Activated CD8-positive, alpha-beta memory T cell treated with anti-CD3 and anti-CD28 coated beads for 1 hour (primary cell): ENCODE measurements at places on chromosomes 5 and 9.

DNA sequence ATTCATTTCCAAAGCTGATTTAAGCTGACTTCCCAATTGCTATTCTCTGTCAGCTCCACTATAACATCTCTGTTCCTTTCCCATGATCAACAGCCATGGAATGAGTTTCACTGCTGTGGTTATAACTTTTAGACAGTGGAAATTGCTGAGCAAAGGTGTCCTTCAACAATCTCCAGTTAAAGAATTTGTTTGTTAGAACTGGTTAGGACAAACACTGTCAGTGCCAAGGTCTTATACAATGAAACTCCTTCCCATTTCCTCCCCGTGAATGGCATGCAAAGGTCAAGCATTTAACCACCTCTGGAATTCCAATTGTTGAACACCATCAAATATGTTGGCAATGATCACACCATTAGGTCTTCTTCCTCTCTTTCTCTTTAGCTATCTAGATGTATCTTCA, 45.7 kb upstream of the GHR start:
- no peak for DNase-seq

GRCh38 chr9:87502391-87503221, 4.9 kb downstream of the DAPK1 start:
- no peak for DNase-seq

DNA sequence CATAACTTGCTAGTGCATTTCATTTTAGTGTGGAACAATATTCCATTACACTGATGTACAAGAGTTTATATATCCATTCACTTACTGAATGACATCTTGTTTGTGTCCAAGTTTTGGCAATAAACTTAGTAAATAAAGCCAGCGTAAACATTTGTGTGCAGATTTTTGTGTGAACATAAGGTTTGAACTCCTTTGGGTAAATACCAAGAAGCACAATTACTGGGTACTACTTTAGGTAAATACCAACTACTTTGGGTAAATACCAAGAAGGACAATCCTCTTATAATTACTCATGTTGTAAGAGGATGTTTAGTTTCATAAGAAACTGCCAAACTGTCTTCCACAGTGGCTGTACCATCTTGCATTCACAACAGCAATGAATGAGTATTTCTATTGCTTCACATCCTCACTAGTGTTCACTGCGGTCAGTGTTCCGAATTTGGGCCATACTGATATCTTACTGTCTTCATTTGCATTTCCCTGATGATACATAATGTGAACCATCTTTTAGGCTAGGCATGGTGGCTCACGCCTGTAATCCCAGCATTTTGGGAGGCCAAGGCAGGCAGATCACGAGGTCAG, 2.3 kb upstream of the SYK start:
- DNase-seq: no peak

DNA sequence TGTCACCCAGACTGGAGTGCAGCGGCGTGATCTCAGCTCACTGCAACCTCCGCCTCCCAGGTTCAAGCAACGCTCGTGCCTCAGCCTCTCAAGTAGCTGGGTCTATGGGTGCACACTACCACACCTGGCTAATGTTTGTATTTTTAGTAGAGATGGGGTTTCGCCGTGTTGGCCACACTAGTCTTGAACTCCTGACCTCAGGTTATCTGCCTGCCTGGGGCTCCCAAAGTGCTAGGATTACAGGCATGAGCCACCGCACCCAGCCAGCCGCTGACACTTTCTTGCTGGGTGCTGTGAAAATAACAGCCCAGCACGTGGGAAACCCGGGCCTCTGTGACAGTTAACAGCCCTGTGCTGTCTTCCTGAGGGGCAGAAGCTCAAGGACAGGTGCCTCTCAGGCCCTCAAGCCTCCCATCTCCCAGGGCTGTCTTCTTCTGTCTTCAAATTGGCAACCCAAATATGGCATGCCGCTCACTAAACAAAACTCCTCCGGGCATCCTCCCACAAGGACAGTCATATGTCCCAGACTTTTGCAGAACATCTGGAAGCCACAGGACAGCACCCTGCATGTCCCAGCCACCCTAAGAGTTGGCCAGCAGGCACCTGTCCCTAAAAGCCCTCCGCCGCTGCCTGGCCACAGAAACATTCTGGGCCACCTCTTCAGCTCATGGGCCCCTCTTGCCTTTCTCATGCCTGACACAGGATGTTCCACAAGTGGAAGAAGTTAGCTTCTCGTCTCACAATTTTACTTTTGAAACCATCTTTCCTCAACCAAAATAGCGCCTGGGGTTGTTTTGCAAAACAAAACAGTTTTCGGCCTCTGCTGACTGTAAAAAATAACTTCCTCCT, 233.6 kb downstream of the SYK start:
- no peak for DNase-seq

DNA sequence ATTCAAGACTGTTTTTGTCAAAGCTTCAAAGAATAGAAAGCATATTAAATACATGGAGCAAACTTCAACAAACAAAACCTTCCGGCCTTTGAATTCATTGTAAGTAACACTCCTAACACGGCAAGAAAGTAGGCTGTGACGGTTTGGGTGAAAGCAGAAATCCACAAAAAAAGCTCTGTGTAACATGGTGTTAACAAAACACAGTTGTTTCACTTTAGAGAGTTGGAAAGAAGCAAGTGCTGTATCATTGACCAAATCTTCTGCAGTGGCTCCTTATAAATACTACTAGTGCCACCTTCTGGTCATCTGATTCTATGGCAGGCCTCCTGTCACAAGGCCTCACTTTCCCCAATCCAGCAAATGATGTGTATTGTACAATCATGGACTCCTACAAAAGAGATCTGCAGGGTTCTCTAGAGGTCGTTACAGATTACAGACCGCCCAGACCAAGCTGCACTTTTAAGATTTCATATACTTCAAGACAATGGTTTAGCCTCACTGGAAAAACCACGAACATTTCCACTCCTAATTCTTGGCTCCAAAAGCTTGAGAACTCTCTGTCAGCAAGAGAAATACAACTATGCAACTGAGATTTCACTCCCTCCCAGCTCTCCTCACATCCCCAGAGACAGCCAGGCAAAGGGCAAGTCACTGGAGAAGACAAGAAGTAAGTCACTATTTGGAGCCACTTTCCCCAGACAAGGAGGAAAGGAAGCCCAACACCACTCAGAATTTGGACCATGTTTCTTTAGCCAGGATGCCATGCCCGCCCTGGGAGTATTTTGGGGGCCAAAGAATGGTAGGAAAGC, 196.2 kb downstream of the DTWD2 start:
- DNase-seq: no peak

DNA sequence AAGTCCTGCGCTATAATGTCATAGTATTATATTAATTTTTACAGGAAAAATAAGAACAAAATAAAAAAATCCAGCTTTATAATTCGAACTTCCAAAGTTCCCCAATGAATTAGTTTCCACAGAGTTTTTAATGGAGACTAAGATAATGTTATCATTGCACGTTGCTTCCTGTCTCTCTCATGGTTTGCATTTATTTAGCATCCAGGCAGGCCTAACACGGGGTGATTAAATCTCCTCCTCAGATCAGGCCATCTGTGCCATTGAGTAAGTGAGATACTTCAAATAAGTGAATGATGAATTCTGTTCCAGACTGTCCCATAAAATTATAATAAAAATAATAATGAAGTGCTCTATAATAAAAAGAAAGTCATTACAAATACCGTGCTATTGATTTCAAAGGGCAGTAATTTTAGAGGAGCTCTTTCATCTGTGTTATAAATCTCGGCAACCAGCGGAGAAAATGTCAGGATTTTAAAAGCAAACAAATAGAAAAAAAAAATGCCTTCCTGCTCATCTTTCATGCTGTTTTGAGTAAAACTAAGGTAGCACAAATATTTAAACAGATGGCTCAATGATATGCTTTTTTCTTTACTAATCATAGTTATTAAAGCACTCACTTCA, 570.6 kb upstream of the ZNF608 start:
- no peak for DNase-seq

DNA sequence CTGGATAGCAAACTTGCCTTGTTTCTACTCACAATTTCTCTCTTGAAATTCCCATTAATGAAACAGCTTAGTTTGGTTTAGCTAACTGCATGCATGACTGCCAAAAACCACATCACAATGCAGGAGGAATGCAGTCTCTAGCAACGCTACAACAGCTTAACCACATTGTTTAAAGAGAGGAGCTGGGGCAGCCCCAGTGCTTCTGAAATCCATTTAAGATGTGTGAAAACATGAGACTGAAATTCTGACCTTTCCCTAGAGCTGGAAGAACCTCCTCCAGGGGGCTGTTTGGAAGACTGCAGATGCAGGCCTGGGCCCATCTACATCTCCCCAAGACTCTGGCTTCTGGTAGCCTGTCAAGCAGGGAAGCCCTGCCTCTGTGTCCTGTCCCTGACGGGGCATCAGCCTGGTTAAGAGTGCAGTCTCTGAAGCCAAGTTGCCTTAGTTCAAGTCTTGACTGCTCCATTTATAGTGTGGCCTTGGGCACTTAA, 157.1 kb downstream of the ZNF462 start:
- DNase-seq: no peak

- DNase-seq: no peak
Measured at GRCh38 chr5:56852228-56853000, 37.1 kb downstream of the MAP3K1 start.

GRCh38 chr9:81410201-81410600, 279.1 kb downstream of the TLE1 start:
- no peak for DNase-seq

DNA sequence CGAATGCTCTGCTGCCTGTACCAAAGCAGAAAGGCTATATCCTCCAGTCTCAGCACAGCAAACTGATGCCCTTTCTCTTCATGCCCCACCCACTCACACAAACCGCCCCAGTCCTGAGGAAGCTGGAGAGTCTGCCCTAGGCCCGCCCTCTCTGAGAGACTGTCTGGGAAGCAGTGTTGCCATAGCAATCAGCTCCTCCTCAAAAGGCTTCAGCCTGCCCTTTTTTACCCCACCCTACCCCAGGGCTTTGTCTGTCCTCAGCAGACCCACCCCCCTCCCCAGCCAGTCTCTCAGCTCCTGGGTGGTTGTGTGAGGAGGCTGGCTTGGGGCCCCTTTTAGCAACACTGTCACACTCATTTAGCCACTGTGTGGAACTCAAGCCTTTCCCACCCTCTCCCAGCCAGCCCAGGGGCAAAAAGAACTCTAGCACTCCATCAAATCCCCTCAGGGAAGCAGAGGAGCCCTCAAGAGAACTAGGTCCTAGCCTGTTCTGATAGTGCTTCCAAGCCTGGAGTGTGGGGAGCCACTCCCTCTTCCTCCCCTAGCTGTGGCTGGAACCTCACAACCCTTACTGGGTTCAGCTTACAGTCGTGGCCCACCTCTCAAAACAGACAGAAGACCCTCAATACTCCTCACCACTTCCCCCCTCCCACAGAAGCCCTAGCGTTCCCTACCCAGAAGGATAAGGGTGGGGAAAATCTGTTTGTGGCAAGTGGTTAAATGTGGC, 1.4 kb downstream of the ATOSB start:
- DNase-seq: peak; percentile 45

DNA sequence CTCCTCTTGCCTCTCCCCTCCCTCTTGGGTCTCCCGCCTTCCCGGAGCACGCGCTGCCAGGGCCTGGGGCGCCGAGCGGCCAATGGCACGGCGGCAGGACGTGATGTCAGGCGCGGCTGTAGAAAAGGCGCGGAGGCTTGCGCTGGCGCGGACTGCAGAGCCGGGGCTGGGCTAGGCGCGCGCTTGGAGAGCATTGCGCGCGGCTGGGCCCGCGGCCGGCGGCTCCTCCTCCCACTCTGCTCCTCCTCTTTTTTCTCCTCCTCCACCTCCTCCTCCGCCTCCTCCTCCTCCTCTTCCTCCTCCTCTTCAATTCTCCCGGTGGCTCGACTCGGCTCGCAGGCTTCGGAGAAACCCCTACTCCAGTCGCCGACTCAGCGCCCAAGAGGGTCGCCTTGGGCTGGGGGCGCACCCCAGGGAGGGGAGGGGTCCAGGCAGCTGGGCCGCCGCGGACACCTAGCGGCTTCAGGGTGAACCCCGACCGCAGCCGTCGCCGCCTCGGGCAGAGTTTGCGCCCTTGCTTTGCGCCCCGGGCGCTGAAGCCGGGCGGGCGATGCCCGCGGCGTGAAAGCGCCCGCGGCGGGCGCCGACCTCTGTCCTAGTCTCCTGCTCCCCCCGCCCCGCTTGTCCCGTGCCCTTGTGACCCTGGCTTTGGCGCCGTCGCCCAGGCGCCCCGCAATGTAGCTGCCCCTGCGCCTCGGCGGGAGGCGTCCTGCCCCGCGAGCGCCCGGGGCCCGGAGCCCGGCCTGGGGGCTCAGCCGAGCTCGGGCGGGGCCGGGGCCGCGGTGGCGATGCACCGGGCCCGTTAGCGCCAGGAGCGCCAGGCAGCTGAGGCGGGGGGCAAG, at the start of gene LHX2:
TSS of gene LHX2 (plus strand) at position 309 of the 842 bp plus-strand sequence. CDS start 581 bp downstream, outside the sequence.
- no peak for DNase-seq

- no peak for DNase-seq
Measured at GRCh38 chr5:72996632-72997031, 40.8 kb downstream of the FCHO2 start.

DNA sequence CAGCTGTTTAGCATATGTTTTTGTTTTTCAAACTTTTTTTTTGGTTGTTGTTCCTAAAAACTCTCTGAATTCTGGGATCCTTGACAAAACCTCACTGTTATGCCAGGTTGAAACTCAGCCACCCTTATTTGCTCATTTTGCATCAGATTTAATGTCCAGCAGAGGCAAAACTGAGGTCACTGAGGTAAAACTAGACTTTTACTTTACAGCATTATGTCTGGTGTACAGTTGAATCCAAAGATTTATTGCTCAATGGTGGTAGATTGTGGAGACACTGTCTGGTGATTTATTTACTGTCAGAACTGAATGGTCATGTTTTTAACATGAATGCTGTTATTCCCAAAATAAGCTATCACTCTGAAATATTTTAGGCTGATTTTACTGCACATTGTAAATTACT, 87.9 kb downstream of the FBXL7 start:
- DNase-seq: no peak

DNA sequence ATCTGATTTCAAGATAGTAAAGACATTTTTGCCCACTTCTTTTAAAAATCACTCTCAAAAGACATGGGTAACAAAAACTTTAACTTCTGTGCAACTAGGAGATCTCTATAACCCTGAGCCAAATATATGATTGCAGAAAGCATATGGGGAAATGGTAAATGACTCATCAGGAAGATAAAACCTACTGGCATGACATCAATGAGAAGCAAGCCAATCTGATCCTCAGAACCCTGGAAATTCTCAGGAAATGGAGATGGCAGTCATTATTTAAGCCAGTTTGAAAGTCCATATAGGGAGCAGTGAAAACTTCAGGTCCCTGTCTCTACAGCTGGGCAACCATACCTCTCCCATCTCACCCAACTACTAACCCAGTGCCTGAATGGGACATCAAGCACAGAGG, 249.7 kb upstream of the NREP start:
- no peak for DNase-seq

- no peak for DNase-seq
Measured at GRCh38 chr5:169974121-169974770, 6.0 kb downstream of the INSYN2B start.
